SW480 (cell line): ENCODE measurements at places on chromosomes 6 and 20.
A peak's percentile ranks its signal among the peaks of the same experiment; 100 is the strongest.

DNA sequence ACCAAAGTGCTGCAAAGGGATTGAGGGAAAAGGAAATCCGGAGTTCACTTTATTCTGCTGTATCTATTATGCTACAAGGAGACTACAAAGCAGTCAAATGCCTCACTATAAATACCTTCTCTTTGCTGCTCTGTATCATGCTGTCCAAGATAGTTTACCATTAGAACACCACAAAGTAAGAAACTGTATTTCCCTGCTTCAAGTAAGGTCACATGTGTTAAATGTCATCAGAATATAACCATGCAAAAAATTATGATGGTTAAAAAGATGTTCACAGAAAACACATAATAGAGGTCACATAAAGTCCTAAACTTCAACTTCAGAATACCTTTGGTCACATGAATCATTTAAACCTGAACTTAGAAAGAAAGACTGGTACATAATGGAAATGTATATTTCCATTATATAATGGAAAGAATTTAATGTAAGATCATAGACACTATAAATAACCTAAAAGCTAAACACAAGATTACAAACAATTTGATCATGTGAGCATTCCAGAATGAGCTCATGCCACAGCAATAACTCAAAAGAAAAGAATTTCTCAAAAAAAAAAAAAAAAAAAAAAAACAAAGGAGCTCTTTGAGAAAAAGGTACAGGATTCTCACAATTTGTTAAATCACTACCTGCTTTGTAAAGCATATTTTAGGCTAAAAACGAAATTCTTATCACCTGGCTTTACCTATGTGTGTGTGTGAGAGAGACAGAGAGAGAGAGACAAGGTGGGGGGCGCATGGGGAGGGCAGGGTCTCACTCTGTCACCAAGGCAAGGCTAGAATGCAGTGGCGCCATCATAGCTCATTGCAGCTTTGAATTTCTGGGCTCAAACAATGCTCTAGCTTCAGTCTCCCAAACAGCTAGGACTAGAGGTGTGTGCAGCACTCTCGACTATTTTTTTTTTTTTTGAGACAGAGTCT, 58.7 kb downstream of the KIF13A start:
- no peak for DNase-seq

DNA sequence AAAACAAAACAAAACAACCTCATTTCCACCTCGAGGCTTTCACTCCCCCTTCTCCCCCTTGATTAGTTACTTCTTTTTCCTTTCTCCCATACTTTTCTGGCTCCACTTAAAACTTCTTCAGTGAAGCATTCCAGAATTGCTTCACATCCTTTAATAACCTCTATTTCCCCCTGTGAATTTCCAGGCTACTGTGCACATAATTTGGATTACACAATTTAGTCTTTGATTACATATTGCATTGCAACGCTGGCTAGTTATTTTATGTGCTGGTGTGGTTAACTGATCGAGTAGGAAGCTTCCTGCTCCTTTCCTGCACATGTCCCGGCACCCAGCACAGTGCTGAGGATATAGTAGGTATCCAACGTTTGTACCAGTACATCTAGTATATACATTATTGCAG, 28.1 kb upstream of the EEF1E1 start:
- no peak for DNase-seq

DNA sequence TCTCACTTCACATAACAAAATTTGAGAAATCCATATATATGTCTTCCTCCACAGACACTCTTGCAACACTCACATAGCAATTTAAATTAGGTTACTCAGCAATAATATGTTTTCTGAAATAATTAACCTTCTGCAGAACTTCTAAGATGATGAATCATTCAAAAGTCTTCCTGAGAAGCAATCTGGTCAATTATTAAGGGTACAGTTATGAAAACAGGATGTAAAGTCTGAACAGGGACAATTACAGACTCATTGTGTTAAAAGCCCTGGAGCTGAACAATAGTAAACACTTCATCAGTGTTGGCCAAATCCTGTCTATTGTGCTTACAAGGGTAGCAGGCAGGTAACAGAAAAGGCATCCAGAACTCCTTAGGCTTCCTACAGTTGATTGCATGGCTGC, 75.4 kb downstream of the FILIP1 start:
- no peak for DNase-seq

DNA sequence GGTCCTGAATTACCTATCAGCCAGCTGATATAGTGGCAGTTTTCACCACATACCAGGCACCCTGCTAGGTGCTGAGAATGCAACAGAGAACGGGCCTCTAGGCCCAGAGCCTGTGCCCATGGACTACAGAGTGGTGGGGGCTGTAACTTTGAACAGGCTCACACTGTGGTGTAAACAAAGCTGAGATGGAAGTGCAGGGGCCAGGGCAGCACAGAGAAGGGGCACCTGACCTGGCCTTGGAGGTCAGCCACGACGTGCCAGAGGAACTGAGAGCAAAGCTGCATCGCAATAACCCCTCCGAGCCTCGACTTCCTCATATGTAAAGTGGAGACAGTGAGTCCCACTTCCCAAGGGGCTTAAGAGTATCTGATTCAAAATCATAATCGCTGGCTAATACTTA, 105.8 kb downstream of the MAFB start:
- DNase-seq, result no peak

DNA sequence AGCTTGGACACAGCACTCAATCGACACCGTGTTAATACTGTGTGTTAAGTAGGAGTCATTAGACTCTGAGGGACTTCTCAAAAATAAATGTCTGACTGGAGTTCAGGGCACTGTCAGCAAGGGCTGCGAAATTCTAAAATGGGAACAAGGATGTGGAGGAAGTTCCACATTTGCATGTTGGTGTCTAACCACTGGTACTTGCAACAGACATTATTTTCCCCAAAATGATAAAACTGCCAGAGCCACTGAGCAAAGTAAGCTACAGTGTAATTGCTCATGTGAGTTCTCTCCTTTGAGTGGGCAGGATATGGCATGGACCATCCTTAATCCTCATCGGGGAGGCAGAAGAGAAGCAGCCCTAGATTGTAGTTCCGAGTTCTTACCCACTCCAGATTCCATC, 215.9 kb downstream of the SLC24A3 start:
- no peak for DNase-seq

- peak; percentile 57 for DNase-seq
Measured at GRCh38 chr6:156662025-156662445, 115.1 kb upstream of the ARID1B start.

GRCh38 chr6:144319211-144319610, 34.1 kb downstream of the UTRN start:
- no peak for DNase-seq

- DNase-seq, result no peak
Measured at GRCh38 chr6:39321761-39322160, 741 bp downstream of the KCNK16 start.
